Naive thymus-derived CD4-positive, alpha-beta T cell (primary cell): ENCODE measurements at places on chromosomes 3 and 15. TPM values are rescaled to one million over a fixed set of nuclear protein-coding genes. Genes with fewer than 3 reads are reported as not detected.
A peak's percentile ranks its signal among the peaks of the same experiment; 100 is the strongest.

The LYZL4 gene
- total RNA-seq, result not detected

The LTK gene
- 0.41 TPM for total RNA-seq

The NUDT16 gene
- total RNA-seq, result 7.1 TPM

GRCh38 chr3:43028678-43029490 is 49.8 kb downstream of the GASK1A start:
- DNase-seq, result no peak

DNA sequence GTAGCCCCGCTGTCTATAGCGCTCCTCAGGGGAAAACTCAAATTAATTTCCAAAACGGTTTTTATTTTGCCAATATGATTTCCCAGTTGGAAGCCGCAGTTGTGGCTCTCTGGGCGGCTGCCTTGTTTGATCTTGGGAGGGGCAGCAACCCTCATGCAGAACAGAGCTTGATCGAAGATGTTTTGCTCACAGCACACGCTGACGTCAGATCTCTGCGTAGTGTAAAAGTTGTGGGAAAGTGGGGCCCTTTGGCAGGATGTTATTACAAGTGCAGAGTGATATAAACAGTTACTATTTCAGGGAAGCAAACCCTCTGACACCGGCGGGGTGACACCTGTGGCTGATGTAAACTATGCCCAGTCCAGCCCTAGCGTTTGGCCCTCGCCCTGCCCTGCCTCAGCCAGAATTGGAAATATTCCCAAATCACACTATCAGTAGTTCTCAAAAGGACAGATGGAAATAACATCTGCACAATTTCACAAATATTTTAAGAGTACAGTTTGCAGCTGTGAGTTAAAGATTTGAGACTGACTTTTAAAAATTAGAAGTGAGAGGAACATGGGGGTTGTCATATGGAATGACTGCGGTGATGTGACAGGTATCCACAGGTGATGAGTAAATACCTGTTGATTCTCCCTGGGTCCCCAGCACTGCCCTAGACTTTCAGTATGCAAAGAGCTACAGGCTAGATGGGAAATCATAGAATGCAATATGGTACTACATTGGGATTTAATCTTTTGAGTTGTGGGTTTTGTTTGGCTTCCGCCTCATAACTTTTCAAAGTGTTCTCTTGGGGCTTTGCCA is 1.7 kb downstream of the SYNM start:
- peak; percentile 58 for DNase-seq

DNA sequence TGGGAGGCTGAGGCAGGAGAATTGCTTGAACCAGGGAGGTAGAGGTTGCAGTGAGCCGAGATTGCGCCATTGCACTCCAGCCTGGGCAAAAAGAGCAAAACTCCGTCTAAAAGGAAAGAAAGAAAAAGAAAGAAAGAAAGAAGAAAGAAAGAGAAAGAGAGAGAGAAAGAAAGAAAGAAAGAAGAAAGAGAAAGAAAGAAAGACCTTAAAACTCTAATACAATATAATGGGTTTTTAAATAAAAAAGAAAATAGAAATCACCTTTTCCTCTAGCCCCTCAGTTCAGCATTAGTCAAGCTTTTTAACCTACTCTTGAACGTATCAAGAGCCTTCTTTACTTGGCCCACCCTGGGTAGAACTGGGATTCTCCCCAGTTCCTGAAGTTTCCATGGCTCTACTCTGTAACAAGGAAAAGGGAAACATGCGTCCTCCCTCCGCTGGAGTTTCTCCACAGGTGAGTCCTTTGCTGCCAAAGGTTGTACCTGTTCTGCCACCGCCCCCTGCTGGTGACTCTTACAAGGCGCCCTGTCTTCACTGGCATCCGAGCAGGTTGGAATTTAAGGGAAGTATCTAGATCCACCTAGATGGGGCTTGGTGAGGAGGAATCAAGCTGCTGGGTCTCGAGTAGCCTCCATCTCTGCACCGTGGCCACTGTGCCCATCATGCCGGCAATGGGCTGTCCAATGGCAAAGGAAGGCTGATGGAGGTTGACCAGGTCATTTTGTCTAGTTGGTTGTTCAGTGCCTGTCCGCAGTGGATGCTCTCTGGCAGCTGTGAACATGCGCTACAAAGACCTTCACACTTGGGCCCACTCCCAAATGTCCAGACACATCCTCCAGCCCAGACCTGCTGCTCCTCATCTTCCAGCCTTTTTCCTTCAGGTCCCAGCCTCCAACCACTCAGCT is 20.6 kb upstream of the EPHB3 start:
- peak; percentile 55 for DNase-seq

DNA sequence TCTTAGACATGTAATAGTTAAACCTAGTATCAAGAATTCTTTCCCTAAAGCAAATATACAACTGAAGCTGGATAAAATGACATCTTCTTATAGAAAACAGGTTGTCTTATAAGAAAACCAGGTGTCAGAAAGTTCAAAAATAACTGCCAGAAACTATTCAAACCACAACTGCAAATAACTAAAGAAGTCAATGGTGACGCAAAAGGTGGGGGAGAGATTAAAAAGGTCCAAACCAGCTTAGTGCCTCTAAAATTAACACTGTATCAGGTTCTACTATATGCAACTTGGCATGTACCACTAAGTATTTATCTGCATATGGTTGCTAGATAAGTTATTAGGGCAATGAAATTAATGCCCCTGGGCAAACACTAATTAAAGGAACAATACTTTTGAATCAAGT is 136.8 kb downstream of the TBL1XR1 start:
- DNase-seq, result no peak

- no peak for DNase-seq
Measured at GRCh38 chr15:43135351-43135750, 2.0 kb downstream of the TMEM62 start.
